ENCODE measurements at places on chromosomes 7 and 10.

DNA sequence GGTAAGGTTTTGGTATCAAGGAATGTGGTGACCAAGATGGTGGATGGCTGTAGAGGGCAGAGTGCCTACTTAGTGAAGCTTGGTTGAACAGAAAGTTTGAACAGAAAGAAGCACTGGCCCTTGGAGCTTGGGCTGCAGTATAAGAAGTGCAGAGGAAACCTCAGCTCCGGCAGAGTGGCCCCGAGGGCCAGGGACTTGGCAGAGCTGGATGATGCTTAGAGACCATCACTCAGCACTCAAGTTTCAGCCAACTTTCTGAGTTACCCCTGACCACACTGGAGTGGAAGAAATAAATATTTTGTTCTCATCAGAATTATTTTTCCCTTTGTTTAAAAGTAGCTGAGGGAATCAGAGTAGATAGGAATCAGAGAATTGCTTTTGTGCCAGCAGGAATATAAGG is 336.7 kb downstream of the C7orf25 start:
- no peak for DNase-seq

- DNase-seq = no peak
Measured at GRCh38 chr7:18520450-18521235, 25.1 kb downstream of the HDAC9 start.

DNA sequence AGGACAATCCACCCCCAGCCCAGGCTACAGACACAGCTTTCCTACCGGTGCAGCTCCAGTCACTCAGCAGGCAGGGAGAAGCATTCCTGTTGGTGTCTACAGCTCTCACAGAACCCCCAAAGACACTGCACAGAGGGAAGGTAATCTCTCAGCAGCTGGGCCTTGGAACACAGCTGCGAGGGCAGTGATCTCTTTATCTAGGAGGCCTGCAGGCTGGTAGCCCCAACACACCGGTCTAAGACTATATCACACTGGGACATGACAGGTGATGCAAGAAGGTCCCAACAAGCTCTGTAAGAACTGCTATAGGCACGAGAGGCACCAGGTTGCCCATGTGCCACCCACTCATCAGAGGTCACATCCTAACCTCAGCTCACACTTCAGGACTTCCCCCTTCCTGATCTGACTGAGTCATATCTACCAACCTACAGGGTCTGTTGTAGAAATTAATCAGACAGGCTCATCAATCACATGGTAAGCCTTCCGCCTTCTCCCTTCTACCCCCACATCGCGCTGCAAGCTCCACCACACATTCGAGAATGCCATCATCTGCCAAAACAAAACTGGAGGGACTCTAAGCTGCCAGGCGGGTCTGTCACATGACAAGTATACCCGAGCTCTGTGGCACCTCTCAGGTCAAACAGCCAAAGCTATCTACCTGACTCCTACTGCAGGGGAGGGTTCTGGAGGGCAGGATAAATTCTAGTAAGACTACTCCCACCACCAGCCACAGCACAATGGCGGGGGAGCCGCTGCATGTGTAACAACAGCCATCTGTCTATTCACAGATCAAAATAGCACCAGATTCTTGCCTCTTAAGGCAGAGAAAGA is 26.1 kb downstream of the FAM53B start:
- DNase-seq = peak; percentile 92

GRCh38 chr7:144256112-144256511 is 8.5 kb downstream of the OR2A7 start:
- DNase-seq = no peak

DNA sequence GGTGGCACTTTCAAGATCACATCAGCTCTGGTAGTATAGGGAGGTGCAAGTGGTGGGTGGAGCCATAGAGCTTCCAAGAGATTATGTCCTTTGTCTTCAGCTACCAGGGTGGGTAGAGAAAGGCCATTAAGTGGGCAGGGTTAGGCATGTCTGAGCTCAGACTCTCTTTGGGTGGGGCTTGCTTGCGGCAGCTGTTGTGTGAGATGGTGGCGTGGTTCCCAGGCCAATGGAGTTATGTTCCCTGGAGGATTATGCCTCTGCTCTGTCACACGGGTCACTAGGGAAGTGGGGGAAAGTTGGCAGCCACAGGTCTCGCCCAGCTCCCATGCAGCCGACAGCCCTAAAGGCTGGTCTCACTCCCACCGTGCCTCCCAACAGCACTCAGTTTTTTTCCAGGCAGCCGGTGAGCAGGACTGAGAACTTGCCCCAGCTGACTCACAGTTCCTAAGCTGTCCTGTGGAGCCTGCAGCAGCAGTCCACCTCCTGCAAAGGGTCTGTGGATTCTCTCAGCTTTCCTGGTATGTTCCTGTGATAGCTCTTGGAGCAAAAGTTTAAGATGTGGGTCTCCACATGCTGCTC is 459.0 kb downstream of the SH2D4B start:
- no peak for DNase-seq
